ENCODE measurements at places on chromosomes 6 and 20.

GRCh38 chr20:26295006-26295405 lies 598.4 kb upstream of the ZNF337 start:
- DNase-seq: no peak

DNA sequence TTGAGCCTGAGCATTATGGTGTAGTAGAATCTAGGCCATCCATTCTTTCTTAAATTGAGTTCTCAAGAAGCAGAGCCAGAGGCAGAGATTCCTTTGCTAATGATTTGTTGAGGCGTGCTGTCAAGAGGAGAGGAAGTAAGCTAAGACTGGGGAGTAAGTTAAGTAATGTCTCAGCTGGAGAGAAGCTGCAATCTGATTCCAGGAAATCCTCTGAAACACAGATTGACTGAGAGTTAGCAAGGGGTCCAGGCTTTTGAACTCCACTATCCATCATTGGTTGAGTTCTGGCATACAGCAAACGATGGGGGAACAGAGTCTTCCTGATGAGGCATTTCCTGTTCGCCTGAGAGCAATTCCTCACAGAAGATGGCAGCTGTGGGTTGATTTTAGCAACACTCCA lies 207.4 kb upstream of the RAB32 start:
- DNase-seq: no peak

DNA sequence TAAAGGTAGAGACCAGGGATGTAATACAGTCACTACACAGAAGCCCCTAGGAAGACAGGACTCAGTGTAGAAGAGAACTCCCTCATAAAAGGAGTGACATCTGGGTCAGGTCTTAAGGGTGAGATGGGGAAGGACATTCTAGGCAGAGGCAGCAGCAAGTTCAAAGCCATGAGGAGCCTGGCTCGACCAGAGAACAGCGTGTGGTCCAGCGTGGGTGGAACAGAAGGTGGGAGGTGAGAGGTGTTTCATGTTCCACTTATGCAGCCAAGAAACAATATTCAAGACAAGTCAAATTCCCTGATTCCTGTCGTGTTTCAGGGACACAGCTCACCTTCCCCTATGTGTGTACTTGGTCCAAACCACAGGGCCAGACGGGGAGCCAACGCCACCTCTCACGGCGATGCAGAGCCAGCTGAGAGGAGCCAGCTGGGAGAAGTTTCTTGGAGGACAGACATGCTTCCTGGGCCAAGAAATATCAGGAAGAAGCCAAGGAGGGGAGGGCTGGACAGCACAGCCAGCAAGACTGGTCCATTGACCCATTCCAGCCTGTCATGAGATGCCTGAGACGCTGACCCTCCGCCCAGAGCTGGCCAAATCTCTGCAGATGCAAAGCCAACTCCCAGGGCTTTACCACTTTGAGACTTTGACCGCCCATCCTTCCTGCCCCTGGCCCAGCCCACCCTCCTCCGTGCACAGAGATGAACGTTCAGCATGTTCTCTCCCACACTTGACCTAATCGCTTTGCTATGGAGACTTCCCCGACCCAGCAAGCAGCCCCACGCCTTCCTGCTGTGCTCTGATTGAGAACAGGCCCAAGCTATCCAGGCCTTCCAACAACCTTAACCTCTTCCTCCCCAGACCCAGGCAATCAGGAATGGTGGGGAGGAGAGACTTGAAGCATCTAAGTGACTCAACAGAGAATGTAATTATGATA lies 113.8 kb downstream of the PRND start:
- DNase-seq: no peak

DNA sequence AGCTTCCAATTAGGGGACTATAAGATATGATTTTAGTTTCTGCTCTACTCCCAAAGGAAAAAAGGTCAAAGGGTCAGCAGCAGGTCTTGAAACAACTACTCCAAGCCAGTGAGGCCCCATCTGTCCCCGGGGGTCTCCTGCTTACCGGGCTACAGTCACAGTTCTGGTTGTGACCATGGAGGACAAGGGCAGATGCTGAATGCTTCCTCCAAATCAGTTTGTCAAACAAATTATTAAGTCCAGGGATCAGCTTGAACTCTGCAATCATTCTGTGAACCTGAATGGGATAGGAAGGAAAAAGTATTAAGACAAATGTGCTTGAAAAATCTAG lies 60.2 kb downstream of the MYH7B start:
- DNase-seq: no peak

- DNase-seq: peak; percentile 49
These were observed 5.9 kb downstream of the TP53INP2 start for GRCh38 chr20:34709831-34710567.

DNA sequence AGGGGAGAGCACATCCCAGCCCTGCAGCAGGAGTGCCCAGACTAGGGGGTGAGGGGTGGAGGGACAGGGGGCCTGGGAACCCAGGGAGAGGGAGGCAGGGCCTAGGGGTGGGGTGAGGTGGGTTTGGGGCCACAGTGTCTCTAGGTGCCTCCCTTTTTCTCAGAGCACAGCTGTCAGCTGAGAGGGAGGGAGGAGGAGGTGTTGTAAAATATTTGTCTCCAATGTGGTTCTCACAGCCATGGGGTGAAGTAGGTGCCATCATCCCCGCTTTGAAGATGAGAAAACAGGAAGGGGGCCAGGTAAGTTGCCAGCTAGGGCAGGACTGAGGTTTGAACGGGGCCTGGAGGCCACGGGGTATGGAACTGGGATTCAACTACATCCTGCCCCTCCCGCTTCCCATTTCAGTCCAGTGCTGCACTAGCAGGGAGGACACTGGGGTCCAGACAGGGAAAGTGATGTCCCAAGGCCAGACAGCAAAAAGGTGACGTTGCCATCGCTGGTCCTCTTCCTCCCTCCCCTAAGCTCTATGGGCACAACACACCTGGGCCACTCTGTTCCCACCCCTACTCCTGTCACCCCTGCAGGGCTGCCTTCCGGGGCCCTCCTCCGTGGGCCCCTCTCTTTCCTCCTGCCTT lies 20.3 kb downstream of the PACSIN1 start:
- DNase-seq: no peak

All from stimulated activated CD8-positive, alpha-beta memory T cell treated with anti-CD3 and anti-CD28 coated beads, Interleukin-12 subunit alpha, Interleukin-12 subunit beta, amount 100 ng/mL, for 1 hour (primary cell).